ENCODE measurements at places on chromosomes 3 and 15.

DNA sequence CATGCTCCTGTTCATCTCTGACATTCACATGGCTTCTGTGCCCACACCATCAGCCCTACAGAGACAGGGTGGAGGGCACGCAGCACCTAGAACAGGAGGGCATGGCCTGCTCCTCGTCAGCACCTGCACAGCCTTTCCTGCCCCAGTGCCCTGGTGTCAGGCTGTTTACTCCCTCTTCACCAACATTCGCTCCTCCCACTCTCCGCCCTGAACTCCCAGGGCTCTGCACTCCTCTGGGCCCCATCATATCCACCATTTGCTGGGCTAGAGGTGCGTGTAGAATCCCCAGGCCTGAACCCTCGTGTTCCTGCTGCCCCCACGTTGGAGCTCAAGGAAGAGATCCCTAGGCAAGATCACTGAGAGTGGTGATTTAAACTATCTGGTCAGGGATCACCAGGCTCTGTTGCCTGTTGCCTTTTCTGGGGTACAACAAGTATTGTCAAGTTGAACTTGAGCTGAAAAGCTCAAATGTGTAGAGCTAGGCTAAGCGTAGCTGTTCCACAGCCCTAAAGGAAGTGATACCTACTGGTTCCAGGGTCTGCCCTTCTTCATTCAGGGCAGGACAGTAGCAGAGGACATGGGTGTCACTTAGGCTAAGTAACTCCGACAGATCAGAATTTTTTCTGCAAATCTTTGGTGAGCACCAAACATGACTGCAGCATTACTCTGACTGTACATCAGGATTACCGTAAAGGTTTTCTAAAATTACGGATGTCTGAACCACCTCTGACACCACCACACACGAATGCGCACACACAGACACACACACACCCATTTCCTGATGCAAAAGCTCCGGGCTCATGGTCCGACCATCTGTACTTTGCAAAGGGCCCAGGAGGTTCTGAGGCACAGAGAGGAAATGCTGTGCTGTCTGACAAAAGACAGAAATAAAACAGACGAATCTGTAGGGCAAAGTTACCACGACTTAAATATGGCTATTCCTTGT, 43.7 kb upstream of the GNB5 start:
- DNase-seq = no peak

DNA sequence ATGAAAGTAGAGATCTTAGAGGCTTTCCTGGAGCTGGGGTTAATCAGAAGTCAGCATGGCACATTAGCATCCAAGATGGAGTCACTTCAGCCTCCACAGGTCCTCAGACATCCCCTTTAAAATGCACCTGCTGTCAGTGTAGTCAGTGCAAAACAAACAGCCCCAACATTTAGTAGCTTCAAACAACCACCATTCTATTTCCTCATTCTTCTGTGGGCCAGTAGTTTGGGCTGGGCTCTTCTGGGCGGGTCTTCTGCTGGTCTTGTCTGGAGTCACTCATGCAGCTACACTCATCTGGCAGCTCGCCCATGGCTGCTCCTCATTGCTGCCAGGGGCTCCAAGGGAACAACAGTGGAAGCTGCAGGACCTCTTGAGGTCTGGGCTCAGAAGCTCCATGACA, 99.9 kb downstream of the TLE3 start:
- no peak for DNase-seq

- DNase-seq = no peak
These were observed 83.6 kb upstream of the STRIT1 start for GRCh38 chr3:155377071-155377470.

- no peak for DNase-seq
These were observed 28.1 kb upstream of the NEO1 start for GRCh38 chr15:73024168-73024567.

GRCh38 chr3:42590989-42591756, 513 bp downstream of the SS18L2 start:
- no peak for DNase-seq

Data from smooth muscle cell of the brain vasculature (primary cell).